T-helper 1 cell treated with Interleukin-12 subunit alpha and Interleukin-12 subunit beta and Interleukin-4 antibody, amounts not matched to agents 30 ng/mL and 1 ng/mL, for 36 hours (primary cell): ENCODE measurements at places on chromosomes 5 and 9. TPM values are rescaled to one million over a fixed set of nuclear protein-coding genes. Genes with fewer than 3 reads are reported as not detected.

Gene OSMR
- total RNA-seq, result 0.17 and 0.25 TPM in 2 replicates

Gene TMEM252
- not detected in 2 replicates for total RNA-seq

Gene PHPT1
- 161 and 165 TPM in 2 replicates for total RNA-seq

Gene PCDHAC1
- not detected in 2 replicates for total RNA-seq

Gene HBEGF
- total RNA-seq, result 39.1 and 42.2 TPM in 2 replicates

Gene GARIN3
- not detected in 2 replicates for total RNA-seq

Gene AIF1L
- 0.10 TPM in 2 replicates for total RNA-seq

Gene PCAT7
- not detected in 2 replicates for total RNA-seq

Gene PTCD2
- 8.6 and 10.3 TPM in 2 replicates for total RNA-seq

Gene OR13C5
- not detected in 2 replicates for total RNA-seq

Gene CCNJL
- not detected in 2 replicates for total RNA-seq

Gene IFNA6
- total RNA-seq, result not detected in 2 replicates

Gene SURF1
- total RNA-seq, result 40.7 and 46.9 TPM in 2 replicates

Gene PAEP
- not detected in 2 replicates for total RNA-seq

Gene NEK6
- total RNA-seq, result 3.0 and 3.3 TPM in 2 replicates

Gene ENDOG
- total RNA-seq, result 12.8 and 14.1 TPM in 2 replicates
